ENCODE measurements at places on chromosomes 12 and 14.

GRCh38 chr12:13347241-13348043 is 150.9 kb downstream of the EMP1 start:
- DNase-seq = no peak

GRCh38 chr12:25500651-25501050 is 52.4 kb downstream of the LMNTD1 start:
- no peak for DNase-seq

DNA sequence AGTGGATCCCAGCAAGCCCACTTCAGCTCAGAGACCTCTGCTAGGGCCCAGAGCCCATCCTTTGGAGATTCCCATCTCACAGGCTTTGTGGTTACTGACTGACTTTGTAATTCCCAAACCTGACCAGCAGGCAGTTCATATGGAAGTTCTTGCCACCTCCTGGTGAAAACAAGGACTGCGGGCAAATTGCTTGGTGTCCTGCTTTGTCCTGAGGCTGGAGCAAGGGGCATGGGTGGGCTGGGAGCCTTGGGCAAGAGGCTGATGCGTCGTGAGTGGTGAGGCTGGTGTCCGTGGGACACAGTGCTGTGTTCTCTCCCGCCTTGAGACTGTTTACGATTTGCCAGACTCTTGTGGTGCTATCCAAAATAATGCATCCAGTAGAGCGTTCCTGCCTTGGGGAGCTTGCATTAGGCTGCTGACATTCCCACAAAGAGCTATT is 91.0 kb downstream of the LRRC74A start:
- DNase-seq = peak; percentile 80

GRCh38 chr14:29039171-29039570 is 272.6 kb downstream of the FOXG1 start:
- no peak for DNase-seq

DNA sequence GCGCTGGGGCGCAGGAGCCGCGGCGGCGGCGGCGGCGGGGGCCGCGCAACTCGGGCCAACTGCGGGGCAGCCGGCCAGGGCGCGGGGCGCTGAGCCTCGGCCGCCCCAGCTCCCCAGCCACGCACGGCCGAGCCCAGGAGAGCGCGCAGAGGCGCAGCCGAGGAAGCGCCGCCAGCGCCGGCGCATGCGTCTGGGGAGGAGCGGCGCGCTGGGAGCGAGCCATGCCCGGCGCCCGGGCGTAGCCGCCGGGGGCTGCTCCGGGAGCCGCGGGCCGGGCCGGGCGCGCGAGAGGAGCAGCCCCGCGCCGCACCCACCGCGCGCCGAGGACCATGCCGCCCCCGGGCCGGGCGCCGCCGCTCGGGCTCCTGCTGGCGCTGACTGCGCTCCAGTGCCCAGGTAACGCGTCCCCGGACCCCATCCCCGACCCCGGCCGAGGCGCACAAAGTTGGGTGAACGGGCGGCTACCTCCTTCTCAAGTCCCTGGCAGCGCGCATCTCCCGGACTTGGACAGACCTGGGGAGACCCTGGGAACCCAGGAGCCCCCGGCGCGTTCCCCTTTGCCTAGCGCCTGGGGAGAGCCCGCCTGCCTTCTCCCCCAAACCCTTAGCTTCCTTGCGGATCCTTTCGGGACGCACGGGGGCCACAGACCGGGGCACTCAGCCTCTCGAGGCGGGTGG is 121.4 kb downstream of the AACS start:
- DNase-seq = no peak

GRCh38 chr12:48972213-48972951 is 847 bp upstream of the WNT10B start:
- DNase-seq = no peak

GRCh38 chr12:13128291-13128965 is 25.0 kb upstream of the GSG1 start:
- no peak for DNase-seq

DNA sequence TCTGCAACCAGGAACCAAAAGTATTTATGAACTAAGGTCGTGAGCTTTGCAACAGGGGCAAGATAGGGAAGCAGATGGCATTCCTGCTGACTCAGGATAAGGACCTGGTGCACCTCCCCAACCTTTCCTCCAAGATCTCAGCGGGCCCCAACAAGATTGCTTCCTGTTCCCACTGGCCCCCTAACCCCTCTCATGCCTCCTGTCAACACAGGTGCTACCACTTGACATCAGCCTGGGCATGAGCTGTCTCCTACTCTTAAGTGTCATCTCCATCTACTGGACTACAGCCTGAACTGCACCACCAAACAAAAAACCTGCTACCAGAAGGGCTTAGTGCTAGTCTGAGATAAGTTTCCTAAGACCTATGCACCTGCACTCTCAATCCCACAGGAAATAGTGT is 32.7 kb downstream of the MED6 start:
- DNase-seq = peak; percentile 43

- DNase-seq = peak; percentile 59
Measured at GRCh38 chr12:78229591-78230101, 399.0 kb downstream of the NAV3 start.
